ENCODE measurements at places on chromosomes 2 and 18.

DNA sequence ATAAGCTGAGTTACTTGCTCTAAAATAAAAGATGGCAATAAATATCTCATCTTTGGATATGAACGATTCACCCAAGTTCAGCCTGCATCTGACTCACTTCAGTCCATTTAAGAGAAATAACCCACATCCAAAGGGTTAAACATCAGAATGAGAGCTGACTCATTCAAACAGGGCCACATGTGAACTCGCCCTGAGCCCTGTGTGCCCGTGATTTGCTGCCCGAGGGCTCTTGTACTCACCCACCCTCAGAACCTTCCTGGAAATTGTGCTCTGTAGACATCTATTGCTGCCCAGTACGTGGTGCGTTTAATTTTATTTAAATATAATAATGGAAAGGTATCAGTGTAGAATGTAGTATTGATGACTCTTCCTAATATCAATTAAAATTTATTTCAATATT lies 66.9 kb upstream of the RBM44 start:
- peak; percentile 73 for DNase-seq

DNA sequence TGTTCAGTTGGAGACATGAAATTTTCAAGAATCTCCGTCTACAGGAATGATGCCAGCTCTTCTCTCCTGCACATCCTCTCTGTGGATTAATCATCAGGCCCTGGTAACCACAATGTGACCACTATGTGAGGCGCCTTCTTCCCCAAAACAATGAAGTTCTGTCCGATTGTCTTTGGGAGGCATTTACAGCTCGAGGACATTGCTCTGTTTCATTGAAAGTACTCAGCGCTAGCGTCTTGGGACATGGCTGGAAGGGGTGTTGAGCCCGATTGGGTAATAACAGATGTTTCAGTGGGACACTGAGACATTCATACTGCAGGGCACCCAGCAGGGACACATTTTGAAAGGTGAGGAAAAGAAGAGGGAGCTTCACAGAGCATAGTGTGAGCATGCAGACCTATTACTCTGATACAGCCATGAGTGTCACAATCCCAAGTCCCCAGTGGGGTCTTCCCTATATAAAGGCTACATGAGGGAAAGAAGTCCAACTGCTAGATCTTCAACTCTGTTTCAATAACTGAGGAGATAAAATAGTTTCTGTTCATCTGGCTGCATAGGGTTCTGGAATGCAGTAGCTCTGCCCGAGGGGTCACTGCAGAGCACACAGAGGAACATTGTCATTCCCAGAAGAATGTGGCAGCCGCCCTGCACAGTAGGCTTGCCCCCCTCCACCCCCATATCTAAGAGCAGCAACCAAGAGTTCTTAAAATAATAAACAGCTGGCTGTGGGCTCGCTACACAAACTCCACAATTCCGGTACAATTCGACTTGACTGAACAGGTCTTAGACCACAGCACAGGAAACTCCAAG lies 237.3 kb downstream of the OSR1 start:
- peak; percentile 84 for DNase-seq

DNA sequence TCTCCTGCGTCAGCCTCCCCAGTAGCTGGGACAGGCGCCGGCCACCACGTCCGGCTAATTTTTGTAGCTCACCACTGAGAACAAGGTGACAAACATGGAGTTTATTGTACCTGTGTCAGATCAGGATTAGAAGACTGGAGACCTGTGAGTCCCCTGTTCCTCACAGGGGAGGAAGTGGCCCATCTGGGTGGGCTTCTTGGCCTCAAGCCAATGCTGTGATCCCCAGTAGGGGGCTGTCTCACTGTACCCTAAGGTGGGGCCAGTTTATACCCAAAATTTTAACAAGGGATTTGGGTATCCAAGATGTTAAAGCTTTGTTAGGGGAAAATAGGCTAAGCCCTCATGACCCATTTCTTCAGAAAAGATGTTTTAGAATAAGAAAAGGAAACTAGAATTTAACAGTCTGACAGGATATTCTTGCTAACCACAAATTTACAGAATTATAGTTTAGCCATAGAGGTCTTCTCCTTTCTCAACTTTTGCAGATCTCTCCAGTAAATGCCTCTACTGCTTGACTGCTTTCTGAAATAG lies 16.3 kb downstream of the PCBP1 start:
- DNase-seq = no peak

GRCh38 chr2:177169810-177170514 lies 42.6 kb upstream of the HNRNPA3 start:
- DNase-seq = no peak

GRCh38 chr2:227455200-227455599 lies 16.8 kb upstream of the AGFG1 start:
- DNase-seq = peak; percentile 25

DNA sequence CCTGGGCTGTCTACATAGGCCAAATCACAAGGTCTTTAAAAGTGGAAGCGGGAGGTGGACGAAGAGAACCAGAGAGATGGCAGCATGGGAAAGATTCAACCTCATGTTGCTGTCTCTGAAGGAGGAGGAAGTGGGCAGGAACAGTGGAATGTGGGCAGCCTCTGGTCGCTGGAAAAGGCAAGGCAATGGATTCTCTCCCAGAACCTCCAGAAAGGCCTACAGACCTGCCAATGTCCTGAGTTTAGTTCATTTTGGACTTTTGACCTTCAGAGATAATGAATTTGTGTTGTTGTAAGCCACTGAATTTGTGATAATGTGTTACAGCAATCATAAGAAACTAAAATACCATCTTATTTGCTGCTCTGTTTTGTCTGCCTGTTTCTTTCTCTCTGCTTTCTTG lies 122.5 kb downstream of the RNF152 start:
- no peak for DNase-seq

DNA sequence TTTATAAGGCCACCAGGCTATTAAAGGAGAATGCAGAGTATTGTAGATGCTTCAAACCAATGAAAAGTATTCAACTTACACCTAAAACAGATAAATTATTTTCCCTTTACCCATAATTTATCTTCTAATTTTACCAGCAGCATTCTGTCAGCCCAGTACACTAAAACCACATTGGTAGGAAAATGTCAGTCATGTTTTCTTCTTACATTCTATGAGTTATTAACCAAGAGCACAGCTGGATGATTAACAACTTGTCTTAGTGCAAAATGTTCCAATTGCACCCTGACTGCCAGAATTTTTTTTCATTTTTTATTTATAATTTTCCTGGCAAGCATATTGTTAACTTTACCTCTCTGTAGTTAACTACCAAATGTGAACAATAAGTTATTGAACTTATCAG lies 79.0 kb upstream of the WDR75 start:
- no peak for DNase-seq

- no peak for DNase-seq
These were observed 71.3 kb downstream of the FMNL2 start for GRCh38 chr2:152406119-152406835.

- no peak for DNase-seq
These were observed 117.2 kb upstream of the HS6ST1 start for GRCh38 chr2:128435576-128436478.

DNA sequence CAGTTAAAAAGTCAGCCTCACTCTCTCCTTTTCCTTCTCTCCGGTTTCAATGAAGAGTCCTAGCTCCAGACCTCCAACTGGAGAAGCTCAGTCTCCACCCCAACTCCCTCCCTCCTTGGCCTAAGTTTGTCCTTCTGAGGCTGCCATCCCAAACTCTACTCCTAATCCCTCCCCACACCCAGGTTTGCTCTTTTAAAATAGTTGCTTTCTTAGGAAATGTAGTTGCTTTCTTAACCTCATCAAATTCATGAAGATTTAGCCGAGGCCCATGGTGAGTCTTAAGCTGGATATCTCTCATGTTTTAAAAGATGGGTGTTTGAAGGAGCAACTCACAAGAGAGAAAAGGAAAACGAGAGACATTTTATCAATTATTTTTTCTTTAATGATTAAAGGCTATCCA lies 937 bp upstream of the LANCL1 start:
- peak; percentile 60 for DNase-seq

DNA sequence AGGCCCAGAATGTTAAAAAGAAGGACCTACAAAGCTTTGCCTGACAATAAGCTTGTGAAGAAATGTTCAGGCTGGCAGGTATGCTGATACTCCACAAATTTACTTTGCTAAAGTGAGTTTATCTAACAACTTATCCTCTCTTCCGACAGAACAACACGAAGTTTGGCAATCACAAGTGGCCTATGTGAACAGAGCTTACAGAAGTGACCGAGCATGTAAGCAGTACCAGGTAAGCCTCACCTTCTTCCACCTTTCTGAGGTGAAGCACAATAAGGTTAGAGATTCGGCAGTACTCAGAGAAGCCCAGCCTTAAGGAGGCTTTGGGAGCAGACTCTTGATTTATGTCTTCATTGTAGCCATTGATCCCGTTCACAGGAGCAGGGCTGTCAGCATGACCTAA lies 9.0 kb upstream of the LCT start:
- DNase-seq = no peak

GRCh38 chr2:126843081-126843480 lies 55.6 kb upstream of the TEX51 start:
- no peak for DNase-seq

DNA sequence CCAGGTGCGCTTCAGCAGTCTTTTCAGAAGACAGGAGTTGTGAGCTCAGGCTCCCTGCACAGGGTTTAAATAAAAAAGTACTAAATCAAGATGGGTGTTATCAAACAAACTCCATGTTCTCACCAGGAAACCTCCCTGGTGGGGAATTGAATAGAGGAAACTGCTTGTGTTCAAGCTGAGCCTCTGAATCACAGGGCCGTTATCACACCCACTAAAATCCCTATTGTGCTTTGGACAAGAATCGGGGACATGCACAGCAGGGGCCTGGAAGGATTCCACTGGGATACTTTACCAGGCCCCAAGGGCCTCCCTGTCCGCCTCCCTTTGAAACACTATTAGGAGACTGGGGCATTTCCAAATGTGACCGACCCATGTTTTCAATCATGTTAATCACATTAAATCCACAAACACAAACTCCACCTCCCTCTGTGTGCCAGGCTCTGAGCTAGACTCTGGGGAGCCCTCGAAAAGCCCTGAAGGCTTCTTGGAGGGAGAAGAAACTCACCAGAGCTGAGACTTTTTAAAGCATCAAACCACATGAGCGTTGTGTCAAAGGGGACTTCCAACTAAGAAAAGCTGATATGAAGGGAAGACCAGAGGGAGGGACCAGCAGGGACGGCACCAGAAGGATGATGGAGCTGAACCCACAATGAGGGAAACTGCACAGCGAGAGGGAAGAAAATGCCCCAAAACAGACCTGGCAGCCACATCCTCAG lies 458.7 kb upstream of the ID2 start:
- DNase-seq = no peak

GRCh38 chr2:88757025-88757424 lies 65.6 kb downstream of the RPIA start:
- DNase-seq = no peak

DNA sequence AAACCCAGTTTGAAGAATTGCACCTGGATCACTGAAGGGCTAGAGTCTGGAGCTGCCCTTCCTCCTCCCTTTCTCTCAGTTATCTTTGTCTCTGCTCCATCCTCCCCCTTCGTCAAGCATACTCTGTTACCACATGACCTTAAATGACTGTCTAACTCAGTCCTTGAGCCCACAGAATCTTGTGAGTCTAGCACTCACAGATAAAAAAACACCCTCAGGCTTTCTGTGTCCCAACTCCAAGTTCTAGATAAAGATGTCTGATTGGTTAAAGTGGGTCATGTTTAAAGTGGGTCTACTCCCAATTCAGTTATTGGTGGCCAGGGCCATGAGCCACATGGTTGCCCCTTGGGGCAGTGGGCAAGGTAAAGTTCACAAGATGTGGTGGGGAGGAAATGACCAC lies 53.5 kb upstream of the CYP1B1 start:
- DNase-seq = no peak

GRCh38 chr2:70903171-70903570 lies 32.5 kb upstream of the ATP6V1B1 start:
- DNase-seq = no peak

DNA sequence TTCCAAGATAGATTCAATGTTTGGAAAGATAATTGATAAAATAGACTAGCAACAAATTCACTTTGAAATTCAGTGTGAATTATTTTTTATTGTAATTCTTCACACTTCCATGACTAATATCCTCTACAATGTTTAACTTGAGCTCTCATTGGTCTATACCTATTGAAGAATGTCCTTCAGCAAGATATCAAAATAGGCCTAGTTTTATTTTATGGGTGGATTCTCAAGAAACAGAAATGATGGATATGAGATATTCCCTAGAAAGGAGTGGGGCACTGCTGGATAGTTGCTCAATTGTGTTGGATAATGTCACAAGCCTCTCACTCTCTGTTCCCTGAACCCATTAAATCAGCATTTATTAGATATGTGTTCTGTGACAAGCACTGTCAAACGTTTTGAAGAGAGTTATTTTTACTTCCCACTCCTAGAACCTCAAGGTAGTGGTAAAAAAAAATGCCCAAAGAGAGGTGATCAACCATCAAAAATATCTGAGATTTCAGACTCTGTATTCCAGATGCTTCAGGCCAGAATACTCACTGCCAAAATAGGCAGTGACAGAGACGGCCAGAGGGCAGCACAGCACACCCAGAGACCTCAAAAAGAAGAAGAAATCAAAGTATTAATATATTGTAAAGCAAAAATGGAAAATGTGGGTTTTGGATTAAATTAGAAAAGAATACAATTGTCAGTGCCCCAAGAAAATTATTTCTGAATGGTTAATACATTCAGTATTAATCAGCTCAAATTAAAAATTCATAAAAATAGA lies 87.5 kb downstream of the TRIB2 start:
- DNase-seq = peak; percentile 48

GRCh38 chr2:102843764-102844443 lies 82.1 kb downstream of the TMEM182 start:
- no peak for DNase-seq

- DNase-seq = no peak
These were observed 6.7 kb downstream of the TGFA start for GRCh38 chr2:70546885-70547284.

GRCh38 chr2:202344178-202344577 lies 31.9 kb upstream of the BMPR2 start:
- DNase-seq = no peak

GRCh38 chr18:45110577-45111501 lies 430.2 kb downstream of the SETBP1 start:
- DNase-seq = peak; percentile 33

- no peak for DNase-seq
These were observed 95.1 kb downstream of the MRO start for GRCh38 chr18:50724751-50725151.

DNA sequence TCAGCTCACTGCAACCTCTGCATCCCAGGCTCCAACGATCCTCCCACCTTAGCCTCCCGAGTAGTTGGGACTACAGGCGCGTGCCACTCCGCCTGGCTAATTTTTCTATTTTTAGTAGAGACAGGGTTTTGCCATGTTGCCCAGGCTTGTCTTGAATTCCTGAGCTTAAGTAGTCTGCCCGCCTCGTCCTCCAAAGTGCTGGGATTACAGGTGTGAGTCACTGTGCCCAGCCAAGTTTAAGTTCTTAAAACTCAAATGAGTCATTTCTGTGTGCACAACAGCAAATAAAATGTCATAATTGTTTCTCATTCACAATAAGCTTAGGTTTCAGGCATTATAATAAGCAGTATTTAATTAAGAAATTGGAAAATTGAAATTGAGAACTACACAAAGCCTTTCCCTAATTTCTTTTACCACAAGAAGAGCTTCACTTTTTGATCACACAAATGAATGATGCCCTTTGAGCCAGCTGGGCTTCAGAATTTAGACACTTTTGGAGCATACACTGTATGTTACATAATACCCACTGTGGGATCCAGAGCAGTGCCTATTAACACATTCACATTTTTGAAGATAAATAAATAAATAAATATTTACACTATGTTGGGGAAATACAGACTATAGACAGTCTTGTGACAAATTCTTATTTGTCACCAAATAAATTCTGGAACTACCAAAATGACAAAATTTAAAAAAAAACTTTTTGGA lies 8.6 kb upstream of the ME2 start:
- DNase-seq = peak; percentile 50

Data from fibroblast of skin of right quadriceps (primary cell).